Placental pericyte (primary cell): ENCODE measurements at places on chromosomes 2 and 18. TPM values are rescaled to one million over a fixed set of nuclear protein-coding genes. Genes with fewer than 3 reads are reported as not detected.

Gene ZNF521
- 33.6 and 41.8 TPM in 2 replicates for total RNA-seq

Gene ACOXL
- not detected in 2 replicates for total RNA-seq

Gene CNGA3
- not detected in 2 replicates for total RNA-seq

Gene SH3RF3
- 11.6 and 32.4 TPM in 2 replicates for total RNA-seq

Gene NGEF
- total RNA-seq, result under 0.01 and 0.57 TPM in 2 replicates

Gene ASXL3
- 0.14 and 0.22 TPM in 2 replicates for total RNA-seq

Gene MAL
- total RNA-seq, result not detected in 2 replicates

Gene EN1
- not detected in 2 replicates for total RNA-seq

Gene ALPI
- total RNA-seq, result not detected in 2 replicates

Gene MC5R
- total RNA-seq, result not detected in 2 replicates

Gene FOSL2
- total RNA-seq, result 38.4 and 62.8 TPM in 2 replicates

Gene LHCGR
- not detected in 2 replicates for total RNA-seq

Gene SP5
- not detected in 2 replicates for total RNA-seq

Gene ACKR3
- 0.14 and 0.66 TPM in 2 replicates for total RNA-seq

Gene LRATD1
- total RNA-seq, result 0.43 TPM in 1 of 2 replicates, not detected in the other

Gene ODC1
- total RNA-seq, result 111 and 216 TPM in 2 replicates

Gene CXCR2
- not detected in 2 replicates for total RNA-seq

Gene MERTK
- total RNA-seq, result 0.14 and 0.44 TPM in 2 replicates
